ENCODE measurements at places on chromosomes 5 and 9.

DNA sequence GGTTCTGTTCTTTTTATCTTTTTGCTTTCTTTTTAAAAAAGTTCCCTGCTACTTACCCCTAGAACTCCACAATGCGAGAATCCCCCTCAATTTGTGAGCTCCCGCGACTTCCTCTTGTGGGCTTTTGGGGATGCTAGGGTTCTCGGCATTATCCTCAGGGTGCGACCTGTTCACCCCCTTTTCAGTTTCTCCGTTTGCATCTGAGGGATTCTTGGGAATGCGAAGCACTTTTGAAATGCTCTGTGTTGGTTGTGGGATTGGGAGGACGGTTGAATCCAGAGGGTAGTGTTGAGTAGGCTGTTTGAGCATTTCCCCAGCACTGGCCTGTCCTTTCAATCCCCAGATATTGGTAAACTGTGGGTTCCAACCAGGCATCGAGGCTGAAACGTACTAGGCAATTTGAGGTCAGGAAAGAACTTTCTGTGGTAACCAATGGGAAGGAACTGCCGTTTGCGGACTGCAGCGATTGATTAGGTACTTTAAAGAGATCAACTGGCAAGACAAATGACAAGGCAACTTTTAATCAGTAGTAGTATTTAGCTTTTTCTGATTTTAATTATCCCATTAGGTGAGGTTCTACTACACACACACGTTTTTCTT, 415 bp downstream of the XRCC4 start:
- DNase-seq = peak; percentile 62

- no peak for DNase-seq
Observed at GRCh38 chr9:135901031-135901758, 6.2 kb downstream of the CAMSAP1 start.

DNA sequence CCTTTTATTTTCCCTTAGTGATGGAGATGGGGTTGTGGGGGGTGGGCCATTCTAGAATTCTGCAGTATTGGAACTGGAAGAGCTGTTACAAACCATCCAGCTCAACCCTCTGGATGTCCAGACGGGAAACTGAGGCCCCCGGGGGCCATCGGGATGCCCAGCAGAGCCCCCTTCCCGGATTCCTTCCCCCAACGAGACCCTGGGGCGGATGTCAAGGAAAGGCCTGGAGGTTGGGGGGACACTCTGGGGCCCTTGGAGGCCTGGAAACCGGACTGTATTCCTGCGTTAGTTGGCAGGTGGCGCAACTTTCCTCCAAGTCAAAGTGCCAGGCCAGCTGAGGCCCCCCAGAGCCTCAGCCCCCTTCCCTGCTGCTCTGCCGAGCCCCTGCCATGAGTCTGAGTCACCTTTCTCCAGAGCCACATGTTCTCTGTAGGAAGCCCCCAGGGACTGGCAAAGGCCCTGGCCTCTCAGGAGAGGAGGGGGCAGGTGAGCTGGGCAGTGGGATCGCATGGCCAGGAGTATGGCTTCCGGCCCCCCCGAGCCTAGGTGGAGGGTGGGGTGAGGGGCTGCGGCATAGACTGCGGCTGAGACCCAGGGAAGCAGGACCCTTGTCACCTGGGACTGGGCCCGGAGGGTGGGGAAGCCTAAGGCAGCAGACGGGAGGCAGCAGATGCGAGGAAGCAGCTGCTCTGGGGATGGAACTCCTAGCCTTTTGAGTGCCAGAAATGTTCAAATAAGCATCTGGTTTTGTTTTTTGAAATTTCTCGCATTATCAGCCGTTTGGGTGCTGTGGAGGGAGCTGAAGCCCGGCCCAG, 17.8 kb upstream of the FIBCD1 start:
- no peak for DNase-seq

- DNase-seq = peak; percentile 88
Observed at GRCh38 chr9:98811051-98811650, 3.7 kb downstream of the GALNT12 start.

DNA sequence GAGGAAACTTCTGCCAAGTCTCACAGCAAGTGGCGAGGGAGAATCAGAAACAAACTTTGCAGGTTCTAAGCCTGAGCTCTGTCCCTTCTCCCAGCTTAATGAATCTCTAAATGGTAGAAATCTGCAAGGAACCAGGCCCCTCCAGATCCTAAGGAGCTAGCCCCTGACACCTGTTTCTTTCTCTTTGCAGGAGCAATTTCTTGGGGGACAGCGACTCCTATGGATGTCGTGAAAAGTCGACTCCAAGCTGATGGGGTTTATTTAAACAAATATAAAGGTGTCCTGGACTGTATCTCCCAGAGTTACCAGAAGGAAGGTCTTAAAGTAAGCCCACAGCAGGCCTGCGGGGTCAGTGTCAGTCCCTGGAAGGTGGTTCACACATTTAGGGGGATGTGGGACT, 21.8 kb downstream of the IL9 start:
- DNase-seq = no peak

- DNase-seq = no peak
Observed at GRCh38 chr9:115533511-115533910, 415.6 kb upstream of the TNC start.

- DNase-seq = no peak
Observed at GRCh38 chr9:33273266-33273971, 8.6 kb downstream of the CHMP5 start.

- DNase-seq = no peak
Observed at GRCh38 chr9:14270358-14271092, 43.4 kb downstream of the NFIB start.

- no peak for DNase-seq
Observed at GRCh38 chr5:62316176-62316502, 10.1 kb downstream of the KIF2A start.

DNA sequence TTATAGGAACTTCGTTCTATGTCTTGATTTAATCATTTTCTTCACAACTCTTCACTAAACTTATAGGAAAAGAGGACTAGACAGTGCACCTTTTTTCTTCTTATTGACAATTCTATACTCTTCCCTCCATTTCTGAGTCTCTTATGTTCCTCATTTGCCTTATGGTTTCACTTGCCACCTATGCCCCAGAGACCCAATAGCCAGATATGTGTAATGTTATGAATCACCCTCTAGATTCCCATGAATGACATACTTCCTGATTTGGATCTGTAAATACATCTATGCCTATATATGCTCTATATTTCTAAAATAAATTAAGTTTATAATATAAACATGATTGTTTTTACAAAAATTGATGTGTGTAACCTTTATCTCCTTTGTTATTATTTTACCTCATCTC, 514.1 kb upstream of the MEF2C start:
- DNase-seq = no peak

DNA sequence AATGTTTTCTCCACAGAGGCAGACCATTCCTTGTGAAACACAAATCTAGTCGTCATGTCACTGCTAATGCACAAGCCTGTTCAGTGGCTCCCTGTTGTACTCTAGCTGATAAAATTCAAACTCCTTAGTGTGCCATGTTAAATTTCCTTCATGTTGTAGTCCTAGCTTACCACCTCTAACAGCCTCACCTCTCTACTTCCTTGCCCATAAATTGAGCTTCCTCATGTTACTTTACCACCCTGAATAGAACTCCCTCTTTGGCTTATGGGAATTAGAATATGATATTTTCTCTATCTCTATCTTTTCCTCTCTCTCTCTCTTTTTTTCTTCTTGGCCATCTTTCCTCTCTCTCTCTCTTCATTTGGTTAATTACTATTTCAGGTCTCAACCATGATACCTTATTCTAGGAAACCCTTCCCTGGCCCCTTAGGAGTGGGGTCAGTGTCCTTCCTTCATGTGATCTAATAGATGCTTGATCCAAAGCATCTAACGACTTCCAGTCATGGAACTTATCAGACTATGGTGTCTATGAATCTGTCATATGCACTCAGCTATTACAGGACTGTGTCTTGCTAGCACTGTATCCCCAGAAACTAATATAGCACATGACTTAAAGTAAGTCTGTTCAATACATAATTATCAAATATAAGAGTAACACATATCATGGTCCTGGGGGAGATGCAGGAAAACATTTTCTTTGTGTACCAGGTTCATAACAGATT, 31.5 kb upstream of the ALDH1A1 start:
- no peak for DNase-seq

DNA sequence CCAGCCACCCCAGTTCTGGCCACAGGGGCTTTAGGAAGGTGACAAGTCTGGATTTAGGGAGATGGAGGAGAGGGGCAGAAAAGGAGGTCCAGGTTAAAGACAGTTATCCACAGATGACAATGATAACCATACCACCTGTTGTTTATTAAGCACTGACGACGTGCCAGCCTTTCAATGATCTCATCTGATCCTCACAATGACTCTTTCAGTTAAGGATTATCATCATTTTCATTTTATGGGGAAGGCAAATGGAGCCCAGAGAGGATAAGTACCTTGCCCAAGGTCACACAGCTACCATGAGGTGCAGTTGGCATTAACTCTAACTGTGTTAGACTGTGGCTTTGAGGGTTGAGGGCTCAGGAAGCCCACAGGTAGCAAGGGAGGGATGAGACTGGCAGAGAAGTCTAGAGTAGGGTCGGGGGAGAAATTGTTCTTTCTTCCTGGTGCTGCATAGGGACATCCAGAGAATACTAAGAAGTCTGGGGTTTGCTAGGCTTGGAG, 21.5 kb upstream of the JADE2 start:
- no peak for DNase-seq

GRCh38 chr5:143133721-143134120, 269.8 kb downstream of the NR3C1 start:
- no peak for DNase-seq

- peak; percentile 27 for DNase-seq
Observed at GRCh38 chr9:85332487-85332886, 409.3 kb downstream of the AGTPBP1 start.

GRCh38 chr9:106862110-106862820, 701 bp upstream of the ZNF462 start:
- peak; percentile 85 for DNase-seq

GRCh38 chr5:158691631-158692255, 408.0 kb downstream of the EBF1 start:
- DNase-seq = no peak

GRCh38 chr9:121871431-121872025, 220.1 kb downstream of the DAB2IP start:
- DNase-seq = peak; percentile 51

- peak; percentile 57 for DNase-seq
Observed at GRCh38 chr5:120252839-120253238, 211.3 kb upstream of the PRR16 start.

DNA sequence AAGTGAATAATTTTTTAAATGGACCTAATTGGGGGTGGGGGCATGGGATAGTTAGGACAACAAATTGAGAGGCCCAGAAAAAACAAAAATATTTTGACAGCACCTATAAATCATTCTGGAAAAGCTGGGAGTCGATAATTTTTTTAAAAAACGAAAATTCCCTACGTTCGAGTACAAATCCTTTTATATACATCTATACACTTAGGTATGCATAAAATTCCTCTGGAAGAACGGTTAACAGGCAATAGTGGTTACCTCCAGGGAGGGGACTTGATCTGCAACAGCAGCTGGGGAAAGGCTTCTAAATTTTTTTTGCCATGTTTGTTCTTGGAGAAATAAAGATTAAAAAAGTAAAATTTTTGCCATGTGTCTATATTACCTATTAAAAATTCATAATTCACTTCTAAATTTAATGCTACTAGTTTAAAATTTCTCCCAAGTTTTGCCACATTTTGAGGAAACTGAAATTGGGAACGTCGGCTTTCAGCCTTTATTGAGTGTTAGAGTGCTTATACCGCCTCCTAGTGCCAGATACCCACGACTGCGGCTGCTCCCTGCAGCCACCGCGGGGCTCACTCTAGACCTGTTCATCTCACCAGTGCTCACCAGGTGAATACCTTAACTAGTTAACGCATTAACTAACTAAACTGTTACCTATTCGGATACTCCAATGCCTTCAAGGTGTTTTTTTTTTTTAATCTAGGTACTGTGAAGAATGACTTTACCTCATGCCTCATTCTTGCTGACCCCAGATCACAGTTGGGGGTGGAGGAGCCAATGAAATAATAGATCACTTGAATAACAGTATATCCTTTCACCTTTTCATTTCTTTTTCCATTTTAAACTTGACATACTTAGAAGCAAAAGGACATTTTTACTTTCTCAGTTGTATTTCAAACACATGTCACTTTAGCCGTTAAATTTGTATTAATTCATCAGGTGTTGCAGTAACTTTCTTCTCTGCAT, 1.8 kb upstream of the BHMT start:
- DNase-seq = no peak

DNA sequence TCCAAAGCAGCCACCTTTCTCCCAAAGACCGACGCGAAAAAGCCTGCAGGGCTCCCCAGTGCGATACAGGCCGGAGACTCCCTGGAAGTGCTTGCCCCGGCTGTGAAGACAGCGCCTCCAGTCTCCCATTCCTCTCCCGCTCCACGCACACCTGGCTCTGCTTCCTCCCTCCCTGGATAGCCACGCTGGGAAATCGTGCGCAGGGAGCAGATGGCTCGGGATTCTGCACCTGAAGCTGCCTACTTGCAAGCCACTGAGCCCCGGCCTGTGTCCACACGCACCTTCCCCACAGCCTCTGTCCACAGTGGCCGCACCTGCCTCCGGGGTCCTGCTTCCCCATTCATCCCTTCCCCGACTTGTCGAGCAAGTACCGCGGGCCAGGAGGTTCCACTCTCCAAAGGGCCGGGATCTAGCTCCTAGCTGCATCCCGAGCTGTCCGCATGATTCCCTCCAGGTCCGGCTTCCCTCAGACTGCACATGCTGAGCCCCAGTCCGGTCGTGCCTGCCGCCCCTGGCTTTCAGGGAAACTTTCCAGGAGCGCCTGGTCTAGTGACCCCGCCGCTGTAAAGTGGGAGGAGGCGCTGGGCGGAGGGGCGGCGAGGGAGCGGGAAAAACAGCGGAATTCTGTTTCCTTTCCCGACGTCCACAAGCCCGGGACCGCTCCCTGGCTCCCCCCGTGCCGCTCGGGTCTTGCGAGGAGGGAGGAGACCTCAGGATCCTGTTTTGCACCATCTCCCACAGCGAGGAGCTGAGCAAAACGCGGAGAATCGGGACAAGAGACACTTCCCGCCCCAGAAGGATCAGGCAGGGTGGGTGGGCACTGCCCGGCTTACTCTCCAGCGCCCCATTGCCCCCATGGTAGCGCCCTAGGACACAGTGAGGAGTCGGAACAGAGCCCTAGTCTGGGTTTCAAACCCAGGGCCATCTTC, 2.0 kb downstream of the SEMA6A start:
- no peak for DNase-seq

- DNase-seq = no peak
Observed at GRCh38 chr5:123181394-123181801, 92.4 kb downstream of the PRDM6 start.

GRCh38 chr5:56409331-56410190, 176.4 kb upstream of the ANKRD55 start:
- peak; percentile 32 for DNase-seq

GRCh38 chr5:79759436-79759835, 69.8 kb downstream of the CMYA5 start:
- DNase-seq = peak; percentile 7

DNA sequence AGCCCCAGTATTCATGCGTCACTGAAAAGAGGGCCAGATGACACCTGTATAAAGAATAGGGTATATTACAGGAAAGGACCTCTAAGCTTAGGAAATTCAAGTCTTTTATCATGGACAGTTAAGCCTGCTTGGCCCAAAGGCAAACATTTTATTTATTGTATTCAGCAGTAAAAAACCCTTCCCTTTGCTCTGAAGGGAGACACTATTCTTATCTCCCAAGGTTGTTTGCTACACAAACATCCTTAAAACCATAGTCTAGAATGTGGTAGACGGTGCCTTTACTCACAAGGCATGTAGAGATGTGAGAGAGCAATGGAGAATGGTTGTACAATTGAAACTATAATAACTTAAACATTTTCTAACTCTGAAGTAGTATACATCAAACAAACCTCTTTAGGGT, 33.9 kb downstream of the FTMT start:
- no peak for DNase-seq
